ENCODE measurements at places on chromosomes 3 and 15.

DNA sequence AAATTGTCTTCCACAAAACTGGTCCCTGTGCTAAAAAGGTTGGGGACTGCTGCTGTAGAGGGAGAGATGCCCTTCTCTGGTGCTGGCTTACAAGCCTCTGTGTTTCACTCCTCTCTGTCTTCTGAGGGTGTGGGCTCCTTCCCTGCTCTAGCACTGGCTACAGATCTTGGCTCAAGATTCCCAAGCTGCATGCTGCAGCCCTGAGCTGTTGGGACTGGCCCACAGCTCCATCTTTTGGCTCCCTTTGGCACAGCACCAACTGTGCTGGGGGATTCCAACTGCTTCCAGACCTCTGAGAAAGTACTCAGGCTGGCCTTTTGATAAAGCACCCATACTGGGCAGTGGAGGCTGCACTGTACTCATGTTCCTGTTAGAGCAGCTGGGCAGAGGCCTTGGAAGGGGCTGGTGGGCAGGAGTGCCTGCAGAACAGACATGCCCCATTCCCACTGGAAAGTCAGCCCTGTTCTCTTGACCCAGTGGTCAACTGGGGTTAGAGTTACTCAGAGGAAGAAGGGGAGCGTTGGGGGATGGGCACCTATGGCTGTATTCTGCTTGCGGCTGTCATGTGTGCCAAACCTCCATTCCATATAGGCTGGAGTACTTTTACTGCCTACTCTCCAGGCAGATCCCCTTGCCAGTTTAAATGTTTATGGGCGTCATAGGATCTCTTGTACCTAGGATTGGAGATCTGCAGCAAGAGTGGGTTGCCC lies 55.7 kb downstream of the GALK2 start:
- peak; percentile 23 for DNase-seq

GRCh38 chr15:84961114-84961452 lies 20.6 kb upstream of the PDE8A start:
- peak; percentile 81 for DNase-seq

DNA sequence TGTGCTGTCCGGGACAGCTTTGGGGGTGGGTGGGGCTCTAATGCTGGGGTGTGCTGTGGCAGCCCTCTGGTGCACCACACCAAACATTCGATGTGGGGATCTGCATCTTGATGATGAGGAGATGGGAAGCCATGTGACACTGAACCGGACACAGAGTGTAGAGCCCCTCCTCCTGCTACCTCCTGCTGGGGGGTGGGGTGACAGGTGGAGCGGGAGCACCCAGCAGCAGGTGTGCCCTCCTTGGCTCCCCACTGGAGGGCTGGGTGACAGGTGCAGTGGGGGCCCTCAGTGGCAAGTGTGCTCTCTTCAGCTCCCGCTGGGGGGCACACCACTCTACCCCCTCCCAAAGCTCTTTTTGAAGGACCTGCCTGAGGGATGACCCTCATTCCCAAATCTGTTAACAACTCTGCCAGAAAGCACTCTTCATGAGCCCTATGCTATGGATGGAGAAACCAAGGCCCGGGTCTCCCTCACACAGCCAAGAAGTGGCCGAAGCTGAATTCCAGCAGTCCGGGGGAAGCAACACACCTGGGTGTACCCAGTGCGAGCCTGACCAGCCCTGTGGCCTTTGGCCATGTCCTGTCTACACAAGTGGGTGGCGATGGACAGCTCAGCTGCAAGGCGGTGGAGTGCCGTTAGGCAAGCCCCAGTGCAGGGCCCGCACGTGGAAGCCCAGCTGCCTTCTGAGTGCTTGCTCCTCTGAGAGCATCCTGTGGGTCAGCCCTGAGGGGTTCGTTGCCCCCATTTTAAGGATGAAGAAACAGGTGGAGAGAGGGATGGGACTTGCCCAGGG lies 609 bp upstream of the UROC1 start:
- no peak for DNase-seq

GRCh38 chr3:58998476-58999117 lies 51.2 kb downstream of the CFAP20DC start:
- DNase-seq = peak; percentile 98

GRCh38 chr3:155252021-155252420 lies 41.5 kb downstream of the STRIT1 start:
- no peak for DNase-seq

DNA sequence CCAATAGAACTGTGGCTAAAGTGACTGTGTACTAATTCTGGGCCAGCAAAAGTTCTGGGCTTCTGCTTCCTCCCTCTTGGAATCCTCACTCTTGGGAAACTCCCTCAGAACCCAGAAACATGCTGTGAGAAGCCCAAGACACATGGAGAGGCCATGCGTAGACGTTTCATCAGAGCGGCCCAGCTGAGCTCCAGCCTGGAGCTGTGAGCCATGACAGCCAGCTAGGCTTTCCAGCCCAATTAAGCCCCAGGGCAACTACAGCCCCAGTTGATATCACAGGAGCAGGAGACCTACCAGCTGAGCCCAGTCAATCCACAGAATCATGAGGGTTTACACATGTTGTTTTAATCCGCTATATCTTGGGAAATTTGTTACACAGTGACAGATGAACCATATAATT lies 43.6 kb upstream of the CNOT10 start:
- no peak for DNase-seq

GRCh38 chr15:91073077-91073476 lies 27.0 kb upstream of the SV2B start:
- DNase-seq = no peak

GRCh38 chr3:59540241-59540640 lies 490.4 kb upstream of the CFAP20DC start:
- no peak for DNase-seq

GRCh38 chr3:42710323-42711021 lies 7.9 kb upstream of the HHATL start:
- DNase-seq = no peak

DNA sequence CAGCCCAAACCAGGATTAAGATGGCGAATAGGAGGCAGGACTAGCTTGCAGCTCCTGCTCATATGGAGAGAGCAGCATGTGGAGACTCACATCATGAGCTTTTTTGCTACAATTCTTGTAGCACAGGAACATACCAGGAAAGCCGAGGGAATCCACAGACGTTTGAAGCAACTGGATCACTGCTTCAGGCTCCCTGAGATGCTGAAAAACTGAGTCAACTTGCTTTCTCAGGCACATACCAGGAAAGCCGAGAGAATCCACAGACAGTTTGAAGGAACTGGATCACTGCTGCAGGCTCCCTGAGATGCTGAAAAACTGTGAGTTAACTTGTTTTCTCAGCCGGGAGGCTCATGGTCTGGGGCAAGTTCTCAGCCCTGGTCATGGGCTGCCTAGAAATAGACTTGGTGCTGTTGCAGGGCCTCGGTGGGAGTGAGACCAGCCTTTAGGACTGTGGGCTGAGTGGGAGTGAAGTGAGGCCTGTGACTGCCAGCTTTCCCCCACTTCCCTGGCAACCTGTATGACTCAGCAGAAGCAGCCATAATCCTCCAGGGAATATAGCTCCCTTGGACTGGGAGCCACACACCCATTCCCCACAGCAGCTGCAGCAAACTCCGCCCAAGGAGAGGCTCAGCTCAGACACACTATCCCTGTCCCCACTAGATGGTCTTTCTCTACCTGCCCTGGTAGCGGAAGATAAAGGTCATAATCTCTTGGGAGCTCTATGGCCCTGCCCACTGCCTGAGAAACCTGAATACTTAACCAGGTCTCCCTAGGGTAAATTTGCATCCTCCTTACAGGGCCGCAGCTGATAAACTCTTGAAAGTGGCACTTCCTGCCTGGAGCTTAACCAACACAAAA lies 51.9 kb upstream of the PFN2 start:
- no peak for DNase-seq

DNA sequence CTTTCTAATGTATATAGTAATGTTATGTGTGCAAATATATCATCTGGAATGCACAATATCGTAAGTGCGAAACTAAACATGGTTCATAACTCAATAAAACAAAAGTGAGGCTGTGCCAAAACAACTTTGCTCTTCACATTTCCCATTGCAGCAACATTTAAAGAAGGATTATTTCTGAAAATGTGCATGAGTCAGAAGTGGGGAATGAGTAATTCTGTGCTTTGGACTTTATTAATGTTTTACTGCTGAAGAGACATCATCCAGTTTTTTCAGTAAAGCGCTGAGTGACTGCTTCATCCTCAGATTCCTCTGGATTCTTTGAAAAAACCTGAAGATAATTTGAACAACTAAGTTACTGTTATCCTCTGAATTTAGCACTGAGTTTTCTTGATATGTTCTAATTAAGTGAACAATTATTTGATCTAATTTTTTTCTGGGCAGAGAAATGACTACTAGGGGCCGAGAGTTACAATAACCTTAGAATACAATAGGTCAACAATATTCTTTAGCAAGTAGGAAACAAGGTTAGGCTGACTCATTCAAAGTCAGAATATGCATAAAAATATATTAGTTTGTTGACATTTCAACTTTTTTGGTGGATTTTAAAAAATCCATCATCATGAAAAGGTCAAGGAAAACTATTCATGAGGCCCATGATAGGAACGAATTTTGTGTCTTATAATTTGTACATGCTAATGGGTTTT lies 20.0 kb upstream of the PLCL2 start:
- DNase-seq = peak; percentile 85

GRCh38 chr3:97896547-97896946 lies 74.7 kb downstream of the CRYBG3 start:
- no peak for DNase-seq

GRCh38 chr3:122004991-122005565 lies 17.0 kb downstream of the ILDR1 start:
- DNase-seq = no peak

- DNase-seq = no peak
Observed at GRCh38 chr3:128381609-128382008, 85.1 kb downstream of the DNAJB8 start.

DNA sequence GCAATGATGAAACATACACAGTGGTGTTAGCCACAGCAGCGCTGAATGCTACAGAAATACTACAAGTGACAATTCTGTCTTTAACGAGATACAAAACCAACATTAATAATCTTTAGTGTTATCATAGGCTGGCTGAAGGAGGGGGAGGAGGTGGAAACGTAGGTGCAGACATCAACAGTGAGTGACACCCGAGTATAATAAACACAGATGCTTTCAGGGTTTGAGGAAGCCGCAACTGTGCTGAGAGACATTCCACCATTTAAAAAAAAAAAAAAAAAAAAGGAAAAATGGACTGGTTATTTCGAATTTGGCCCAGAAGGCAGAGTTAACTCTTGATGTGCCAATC lies 4.3 kb upstream of the IGDCC3 start:
- DNase-seq = no peak

DNA sequence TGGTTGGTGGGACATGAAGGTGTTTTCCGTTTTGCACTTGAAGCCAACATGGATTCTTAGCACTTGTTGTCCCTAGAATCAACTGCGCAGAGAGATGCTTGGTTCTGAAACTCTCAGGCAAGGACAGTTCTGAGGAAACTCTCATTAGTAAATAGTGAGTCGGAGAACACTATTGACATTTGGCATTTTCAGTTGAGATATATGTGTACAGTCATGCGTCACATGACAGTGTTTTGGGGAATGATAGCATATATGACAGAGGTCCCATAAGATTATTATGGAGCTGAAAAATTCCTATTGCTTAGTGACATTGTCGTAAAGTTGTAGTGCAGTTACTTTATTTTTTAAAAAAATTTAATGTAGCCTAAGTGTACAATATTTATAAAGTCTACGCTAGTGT lies 5.8 kb downstream of the APBA2 start:
- no peak for DNase-seq

GRCh38 chr3:12764171-12764776 lies 5.2 kb upstream of the TMEM40 start:
- no peak for DNase-seq

DNA sequence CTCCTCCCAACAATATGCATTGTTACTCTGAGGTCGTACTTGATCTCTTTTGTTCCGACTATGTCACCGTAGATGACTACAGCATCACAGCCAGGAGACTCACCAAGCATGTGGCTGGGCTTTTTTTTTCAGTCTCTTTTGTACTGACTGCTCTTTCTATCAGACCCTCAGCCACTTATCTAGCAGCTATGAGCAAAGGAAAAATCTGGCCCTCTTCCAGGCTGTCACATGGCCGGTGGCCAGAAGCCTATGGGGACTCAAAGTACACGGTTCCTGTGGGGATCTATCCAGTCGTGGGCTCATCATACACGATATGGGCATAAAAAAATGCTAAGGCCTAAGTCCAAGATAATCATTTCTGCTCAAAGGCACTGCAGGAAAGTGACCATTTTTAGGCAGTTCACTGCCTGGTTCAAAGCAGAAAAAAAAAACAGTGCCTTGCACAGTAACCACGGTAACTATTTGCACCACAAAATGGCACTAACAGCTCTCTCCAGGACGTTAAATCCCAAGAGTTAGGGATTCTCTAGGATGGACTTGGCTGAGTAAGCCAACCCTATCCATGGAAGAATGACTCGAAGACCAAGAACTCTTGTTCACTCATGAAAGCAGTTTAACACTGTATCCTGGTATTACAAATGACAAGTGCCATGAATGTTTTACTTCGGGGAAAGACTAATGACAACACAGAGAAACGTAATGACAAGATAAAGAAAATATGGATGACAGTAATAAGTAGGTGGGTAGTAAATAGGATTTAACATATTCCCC lies 50.3 kb downstream of the SHQ1 start:
- DNase-seq = no peak

GRCh38 chr15:101486696-101487459 lies 2.6 kb downstream of the PCSK6 start:
- DNase-seq = peak; percentile 22
